ENCODE measurements at places on chromosomes 2 and 18.

DNA sequence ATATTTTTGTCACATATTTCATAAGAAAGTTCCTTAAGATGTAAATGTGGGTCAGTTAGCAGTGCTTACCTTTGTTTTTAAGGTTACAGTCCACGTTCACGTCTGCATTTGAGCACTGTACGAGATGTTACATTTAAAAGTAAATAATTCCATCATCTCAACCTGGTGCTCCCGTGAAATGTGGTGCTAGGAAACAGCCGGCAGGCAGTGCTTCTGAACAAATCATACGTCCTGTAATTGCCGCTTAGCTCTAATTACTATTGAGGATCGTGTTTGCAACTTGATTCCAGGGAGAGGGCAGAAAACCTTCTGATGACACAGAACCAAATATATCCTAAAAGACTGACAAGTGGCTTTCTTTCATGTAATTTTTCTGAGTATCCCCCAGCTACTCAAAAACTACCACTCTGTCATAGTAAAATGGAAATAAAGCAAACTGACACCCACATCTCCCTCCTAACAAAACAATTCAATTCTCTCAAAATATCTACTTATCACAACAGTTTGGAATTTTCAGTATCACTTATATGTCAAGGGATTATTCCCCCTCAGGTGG lies 297.8 kb upstream of the SESTD1 start:
- no peak for DNase-seq
- no peak overlapping the region for H3K27ac ChIP-seq
- H3K4me3 ChIP-seq = no peak overlapping the region
- no peaks in the 10 kb centered on the region for H3K36me3 ChIP-seq
- H3K4me1 ChIP-seq = no peaks in the 10 kb centered on the region

DNA sequence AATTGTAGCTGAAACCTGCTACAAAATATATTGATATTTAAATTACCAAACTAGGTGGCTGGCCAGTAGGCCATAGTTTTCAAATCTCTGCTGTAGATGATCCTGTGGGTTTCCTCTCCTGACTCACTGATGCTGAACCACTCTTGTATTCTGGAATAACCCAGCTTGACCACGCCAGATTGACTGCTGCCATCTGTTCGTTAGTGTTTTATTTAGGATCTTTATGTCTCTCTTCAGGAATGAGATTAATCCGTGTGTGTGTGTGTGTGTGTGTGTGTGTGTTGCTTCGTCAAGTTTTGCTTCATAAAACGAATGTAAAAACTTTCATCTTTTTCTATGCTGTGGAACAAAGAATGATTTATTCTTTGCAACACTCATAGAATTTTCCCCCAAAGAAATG lies 187.1 kb downstream of the DYSF start:
- no peaks in the 10 kb centered on the region for H3K4me1 ChIP-seq
- H3K36me3 ChIP-seq = no peaks in the 10 kb centered on the region
- no peak for DNase-seq
- no peak overlapping the region for H3K4me3 ChIP-seq
- H3K27ac ChIP-seq = no peak overlapping the region

GRCh38 chr2:1586923-1587840 lies 157.1 kb downstream of the PXDN start:
- no peak overlapping the region for H3K4me3 ChIP-seq
- H3K4me1 ChIP-seq = peaks cover 3% of the 10 kb centered on the region
- no peak for DNase-seq
- no peaks in the 10 kb centered on the region for H3K36me3 ChIP-seq
- H3K27me3 ChIP-seq = peaks cover 8% of the 10 kb centered on the region

DNA sequence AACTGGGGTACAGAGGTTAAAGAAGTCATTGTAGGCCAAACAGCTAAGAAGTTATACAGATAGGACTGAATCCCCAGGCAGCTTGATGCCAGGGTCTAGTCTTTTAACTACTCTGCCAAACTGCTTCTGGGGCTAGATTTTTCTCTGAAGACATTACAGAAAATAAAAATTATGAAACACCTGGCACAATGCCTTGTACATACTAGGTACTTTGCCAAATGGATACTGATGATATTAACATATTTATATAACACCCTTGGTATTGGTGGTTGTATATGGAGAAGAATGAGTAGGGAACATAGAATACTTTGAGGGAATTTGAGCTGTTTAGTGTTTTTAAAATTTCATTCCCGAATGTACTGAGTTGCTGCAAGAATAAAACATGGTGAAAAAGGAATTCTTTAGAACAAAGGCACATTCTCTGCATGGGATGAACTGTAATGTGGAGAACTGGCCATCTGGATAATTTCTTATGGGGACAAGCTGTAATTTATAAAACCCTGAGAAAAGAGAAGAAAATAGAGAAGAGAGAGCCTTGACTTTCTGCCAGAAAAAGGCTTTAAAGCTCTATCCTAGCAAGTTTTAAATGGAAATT lies 210.9 kb upstream of the TMEM200C start:
- DNase-seq = no peak
- H3K27me3 ChIP-seq = no peaks in the 10 kb centered on the region
- no peak overlapping the region for H3K4me3 ChIP-seq
- no peaks in the 10 kb centered on the region for H3K4me1 ChIP-seq

DNA sequence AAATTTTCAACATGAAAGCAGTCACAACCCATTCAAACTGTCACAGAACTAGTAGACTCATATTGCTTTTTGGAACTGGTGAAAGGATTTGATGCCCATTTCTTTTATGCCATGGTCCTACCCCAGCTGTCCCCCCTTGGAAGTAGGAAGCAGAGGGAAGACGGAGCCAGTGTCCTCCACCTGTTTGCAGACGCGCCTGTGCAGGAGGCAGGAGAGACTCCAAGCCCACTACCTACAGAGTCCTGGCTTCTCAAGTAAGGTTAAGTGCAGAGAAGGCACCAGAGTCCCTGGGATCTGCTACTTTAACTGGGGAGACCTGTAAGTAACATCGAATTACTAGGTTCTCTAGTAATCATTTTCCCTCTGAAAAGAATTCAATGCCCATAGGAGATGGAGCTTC lies 32.7 kb upstream of the DNMT3A start:
- H3K27ac ChIP-seq = no peak overlapping the region
- no peaks in the 10 kb centered on the region for H3K36me3 ChIP-seq
- no peak overlapping the region for H3K4me3 ChIP-seq
- peaks cover 21% of the 10 kb centered on the region for H3K4me1 ChIP-seq
- H3K27me3 ChIP-seq = peaks cover 14% of the 10 kb centered on the region

- peaks cover 7% of the 10 kb centered on the region for H3K27me3 ChIP-seq
- no peak for DNase-seq
- H3K27ac ChIP-seq = no peak overlapping the region
- H3K4me3 ChIP-seq = no peak overlapping the region
- peaks cover 24% of the 10 kb centered on the region for H3K4me1 ChIP-seq
Observed at GRCh38 chr18:54777118-54777791, 51.0 kb upstream of the RAB27B start.

Measured in natural killer cell treated with Interleukin-12 subunit alpha and Interleukin-12 subunit beta and Interleukin-15 and Interleukin-18, amount 100 ng/mL, for 72 hours (primary cell).